ENCODE measurements at places on chromosomes 7 and 10. TPM values are rescaled to one million over a fixed set of nuclear protein-coding genes. Genes with fewer than 3 reads are reported as not detected.
A peak's percentile ranks its signal among the peaks of the same experiment; 100 is the strongest.

DNA sequence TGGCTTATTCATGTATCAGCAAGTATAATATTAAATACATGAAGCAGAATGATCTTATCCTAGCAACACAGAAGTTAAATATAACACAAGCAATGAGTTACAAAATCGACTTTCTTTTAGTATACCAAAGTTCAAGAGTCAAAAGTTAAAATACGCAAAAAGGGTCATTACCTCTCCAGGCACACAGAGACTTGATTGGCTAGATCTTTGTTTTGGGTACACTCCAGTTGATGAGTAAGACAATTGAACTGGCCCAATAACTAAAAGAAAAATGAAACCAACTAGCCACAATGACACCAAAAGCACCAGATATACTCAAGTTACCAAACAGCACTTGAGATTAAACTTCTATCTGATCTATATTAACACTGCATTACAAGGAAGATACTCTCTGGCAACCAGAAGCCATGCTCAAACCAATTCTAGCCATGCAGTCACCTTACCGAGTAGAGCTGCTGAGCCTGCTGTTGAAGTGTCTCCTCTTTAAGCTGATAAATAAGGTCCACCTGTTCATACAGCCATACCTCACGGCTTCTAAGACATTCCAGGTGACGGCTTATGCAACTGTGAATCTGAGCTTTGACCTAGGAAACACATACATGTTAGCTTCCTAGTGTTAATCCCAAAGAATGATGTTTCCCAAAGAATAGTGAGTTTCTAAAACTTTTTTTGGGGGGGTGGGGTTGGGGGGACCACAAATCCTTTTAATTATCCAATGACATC is 15.6 kb downstream of the NCOA4 start:
- peaks cover 26% of the 10 kb centered on the region for H3K4me1 ChIP-seq
- H3K27ac ChIP-seq, result peak overlapping the region; percentile 48
- no peak overlapping the region for H3K4me3 ChIP-seq

- no peaks in the 10 kb centered on the region for H3K27me3 ChIP-seq
- DNase-seq, result no peak
- H3K36me3 ChIP-seq, result no peaks in the 10 kb centered on the region
- no peak overlapping the region for H3K27ac ChIP-seq
- no peaks in the 10 kb centered on the region for H3K4me1 ChIP-seq
- no peak overlapping the region for H3K4me3 ChIP-seq
Observed at GRCh38 chr10:132921086-132921485, 21.3 kb downstream of the CFAP46 start.

The SERPINE1 gene
- total RNA-seq, result 0.07 TPM

The CELF2 gene
- 72.2 TPM for total RNA-seq

- DNase-seq, result no peak
- H3K27me3 ChIP-seq, result peaks cover 2% of the 10 kb centered on the region
- H3K36me3 ChIP-seq, result no peaks in the 10 kb centered on the region
- no peaks in the 10 kb centered on the region for H3K4me1 ChIP-seq
- H3K4me3 ChIP-seq, result no peak overlapping the region
Observed at GRCh38 chr7:23239698-23240097, 6.9 kb upstream of the GPNMB start.

- H3K27ac ChIP-seq, result no peak overlapping the region
- no peaks in the 10 kb centered on the region for H3K36me3 ChIP-seq
Observed at GRCh38 chr10:71999360-72000072, 35.3 kb downstream of the CHST3 start.

GRCh38 chr10:62019013-62019684 is 117.7 kb downstream of the ARID5B start:
- peaks cover 63% of the 10 kb centered on the region for H3K36me3 ChIP-seq
- peak overlapping the region; percentile 99 for H3K27ac ChIP-seq
- no peaks in the 10 kb centered on the region for H3K27me3 ChIP-seq
- peak overlapping the region; percentile 39 for H3K4me3 ChIP-seq
